NB4 (cell line): ENCODE measurements at places on chromosomes 12 and 14.

DNA sequence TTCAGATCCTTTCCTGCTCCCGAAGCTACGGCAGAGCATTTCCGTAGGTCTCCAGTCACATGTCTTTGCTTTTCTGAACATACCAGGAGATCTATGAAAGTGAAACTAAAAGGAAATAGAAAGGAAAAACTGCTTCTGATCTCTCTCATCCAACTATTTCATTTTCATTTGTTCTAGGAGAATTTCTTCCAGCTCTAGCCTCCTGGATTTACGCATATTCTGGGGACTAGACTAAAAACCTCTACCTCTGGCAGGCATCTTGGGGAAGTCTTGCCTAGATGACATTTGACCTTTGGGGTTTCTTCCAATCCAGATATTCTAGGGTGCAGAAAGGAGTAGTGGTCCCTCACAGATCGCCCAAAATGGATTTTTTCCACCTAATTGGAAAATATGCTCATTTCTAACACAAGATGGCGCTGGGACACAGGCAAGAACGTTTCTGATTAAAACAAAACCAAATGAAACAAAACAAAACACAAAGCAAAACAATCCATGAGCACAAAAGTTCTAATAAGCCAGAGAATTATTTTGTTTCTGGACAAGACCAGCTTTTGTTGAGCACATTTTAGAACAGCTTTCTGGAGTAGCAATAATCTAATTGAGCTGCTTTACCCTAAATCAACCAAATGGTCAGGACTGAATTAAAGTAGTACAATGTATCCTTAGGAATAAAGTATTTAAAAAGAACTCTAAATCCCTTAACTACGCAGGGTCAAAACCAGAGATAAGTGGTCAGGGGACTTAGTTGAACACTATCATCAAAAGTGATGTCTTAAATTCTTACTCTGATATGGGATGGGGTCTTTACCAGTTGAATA lies 12.3 kb upstream of the PARP11 start:
- peak; percentile 59 for DNase-seq

DNA sequence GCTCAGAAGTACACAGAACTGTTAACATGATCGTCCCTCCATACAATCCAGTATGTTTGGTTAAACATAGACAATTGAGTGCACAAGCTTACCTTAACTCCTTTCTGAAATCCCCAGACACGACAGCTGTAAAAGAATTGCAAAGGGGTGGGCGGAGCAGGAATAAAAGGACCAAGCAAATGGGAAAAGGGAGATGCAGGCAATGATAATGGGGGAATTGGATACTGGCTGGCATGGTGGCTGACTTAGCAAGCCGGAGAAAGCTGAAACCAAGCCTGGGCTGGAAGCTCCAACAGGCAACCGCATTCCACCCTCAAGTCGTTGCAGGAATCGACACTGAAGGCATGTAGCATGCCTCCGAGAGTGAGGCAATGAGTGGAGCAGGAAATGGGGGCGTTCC lies 96.8 kb upstream of the TMEM132C start:
- no peak for DNase-seq

DNA sequence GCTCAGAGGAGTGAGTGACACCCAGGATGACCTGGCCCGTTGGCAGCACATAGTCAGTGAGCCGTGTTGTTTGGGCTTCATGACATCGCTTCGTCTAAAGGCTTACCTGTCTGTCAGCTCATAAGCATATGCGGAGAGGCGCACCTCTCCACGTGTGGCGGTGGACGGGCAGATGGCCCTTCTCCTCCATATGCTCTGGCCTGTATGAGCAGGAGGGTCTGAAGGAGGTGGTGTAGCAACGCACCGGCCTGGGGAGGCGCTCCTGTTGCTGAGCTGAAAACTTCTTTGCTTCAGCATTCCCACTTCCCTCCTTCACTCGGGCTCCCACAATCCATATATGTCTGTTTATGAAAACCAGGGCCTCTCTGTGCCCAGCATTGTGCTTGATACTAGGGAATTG lies 186.1 kb downstream of the TSPAN9 start:
- no peak for DNase-seq

- DNase-seq: no peak
Observed at GRCh38 chr12:82696543-82696942, 9.8 kb downstream of the TMTC2 start.

- peak; percentile 90 for DNase-seq
Observed at GRCh38 chr12:50032854-50033581, 7.7 kb upstream of the RACGAP1 start.
